ENCODE measurements at places on chromosomes 2 and 18. TPM values are rescaled to one million over a fixed set of nuclear protein-coding genes. Genes with fewer than 3 reads are reported as not detected.

The CFAP65 gene
- not detected for polyA plus RNA-seq

The LYG2 gene
- not detected for polyA plus RNA-seq

The TDRD15 gene
- not detected for polyA plus RNA-seq

The INHBB gene
- polyA plus RNA-seq = 0.49 TPM

The UGT1A4 gene
- not detected for polyA plus RNA-seq

The VIL1 gene
- polyA plus RNA-seq = not detected

The CACNB4 gene
- 0.05 TPM for polyA plus RNA-seq

Data from GM23248 (cell line).